ENCODE measurements at places on chromosomes 5 and 9.

- DNase-seq: no peak
These were observed 217.3 kb downstream of the ARL15 start for GRCh38 chr5:54093081-54093492.

DNA sequence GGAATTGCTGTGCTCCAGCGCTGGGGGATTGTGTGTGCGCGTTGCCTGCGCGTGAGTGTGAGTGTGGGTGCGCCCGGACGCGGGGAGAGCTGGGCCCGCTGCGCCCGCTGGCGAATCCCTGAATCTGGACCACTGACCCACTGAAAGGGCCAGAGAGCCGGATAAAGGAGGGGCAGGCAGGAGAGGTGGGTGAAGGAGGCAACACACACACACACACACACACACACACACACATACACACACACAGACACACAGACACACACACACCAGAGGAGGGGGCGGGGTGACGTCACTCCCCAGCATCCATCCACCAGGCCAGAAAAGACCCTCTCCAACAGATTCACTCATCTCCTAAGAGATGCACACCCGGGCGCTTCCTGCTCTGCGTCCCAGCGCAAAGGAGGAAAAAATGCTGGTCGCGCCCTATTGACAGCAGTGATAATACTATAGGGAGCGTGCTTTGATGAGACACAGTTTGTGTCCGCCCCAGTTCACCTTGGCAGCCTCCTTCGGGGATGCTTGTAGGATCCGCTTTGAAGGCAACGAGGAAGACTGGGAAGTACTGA, 1059.1 kb upstream of the DMAC1 start:
- DNase-seq: no peak

DNA sequence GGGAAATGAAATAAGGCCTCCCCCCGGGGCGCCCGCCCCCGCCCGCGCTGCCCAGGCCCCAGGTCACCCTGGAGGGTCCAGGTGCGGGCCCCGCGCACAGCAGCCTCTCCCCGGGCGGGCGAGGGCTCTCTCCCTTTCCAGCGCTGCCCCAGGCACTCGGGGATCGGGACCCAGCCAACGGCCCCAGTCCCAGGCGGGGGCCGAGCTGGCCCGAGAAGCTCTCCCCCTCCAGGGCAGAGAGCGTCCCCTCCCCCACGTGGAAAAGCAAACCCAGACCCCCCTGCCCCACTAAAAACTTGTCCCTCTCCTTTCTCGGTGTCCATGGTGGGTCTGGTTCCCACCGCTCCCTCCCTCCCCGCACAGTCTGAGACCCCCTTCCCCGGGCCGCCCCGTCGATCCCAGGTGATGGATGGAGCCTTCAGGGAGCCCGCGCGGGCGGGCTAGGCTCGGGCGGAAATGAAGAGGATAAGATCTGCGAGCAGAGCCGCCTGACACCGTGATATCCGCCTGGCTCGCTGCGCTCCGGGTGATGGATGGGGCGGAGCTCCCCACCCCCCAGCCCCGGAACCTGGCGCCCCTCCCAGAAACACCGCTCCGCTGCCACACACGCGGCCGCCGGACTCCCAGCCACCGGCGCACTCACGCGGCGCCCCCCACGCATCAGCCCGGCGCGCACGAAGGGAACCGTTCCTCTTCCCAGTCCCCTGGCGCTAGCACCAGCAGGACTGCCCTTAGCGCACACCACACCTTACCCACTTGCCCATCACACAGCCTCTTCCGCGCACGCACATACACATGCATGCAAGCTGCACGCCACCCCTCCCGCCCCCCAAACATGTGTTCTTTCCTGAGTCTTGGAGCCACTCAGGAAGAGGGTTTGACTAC, 81.7 kb upstream of the ZBTB43 start:
- DNase-seq: peak; percentile 57

DNA sequence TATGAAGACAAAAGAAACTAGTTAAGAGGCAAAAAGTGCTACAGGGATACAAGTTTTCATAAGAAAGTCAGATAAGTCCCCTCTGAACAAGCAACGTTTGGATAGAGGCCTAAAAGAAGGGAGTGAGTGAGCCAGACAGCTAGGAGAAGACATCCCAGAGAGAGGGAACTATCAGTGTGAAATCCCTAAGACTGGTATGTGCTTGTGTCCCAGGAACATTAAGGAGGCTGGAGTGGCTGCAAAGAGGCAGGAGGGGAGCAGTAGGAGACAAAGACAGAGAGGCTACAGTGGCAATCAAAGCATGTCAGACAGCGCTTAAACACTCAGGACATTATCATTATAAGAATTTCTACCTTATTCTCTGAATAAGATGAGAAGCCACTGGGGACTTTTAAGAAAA, 139.1 kb upstream of the STK32A start:
- no peak for DNase-seq

DNA sequence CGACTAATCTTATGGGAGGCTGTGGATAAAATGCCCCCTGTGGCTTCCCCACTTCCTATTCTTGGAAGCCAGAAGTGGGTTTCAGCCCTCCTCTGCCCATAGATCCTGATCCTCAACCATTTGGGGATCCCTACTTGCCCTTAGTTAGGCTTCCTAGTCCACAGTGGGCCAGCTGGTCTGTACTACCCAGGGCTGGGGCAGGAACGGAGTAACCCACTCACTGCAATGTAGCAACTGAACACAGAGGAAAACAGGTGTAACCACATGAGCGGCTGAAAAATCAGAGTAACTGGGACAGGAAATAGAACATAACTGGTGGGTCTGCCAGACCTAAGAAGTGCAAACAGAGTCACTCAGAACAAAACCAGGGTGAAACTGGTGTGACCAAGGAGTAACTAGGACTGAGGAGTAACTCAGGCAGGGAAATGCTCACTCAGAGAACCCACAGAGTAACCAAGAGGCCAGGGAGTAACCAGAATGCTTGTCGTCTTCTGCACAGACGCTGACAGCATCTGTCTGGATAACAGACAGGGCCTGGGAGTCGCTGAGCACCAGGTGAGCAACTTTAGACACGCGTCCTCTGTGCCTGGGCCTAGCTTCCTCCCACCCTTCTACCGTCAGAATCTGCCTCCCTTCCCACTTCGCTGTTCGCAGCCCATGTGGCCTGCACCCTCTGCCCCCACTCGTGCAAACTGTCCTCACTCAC, 1.0 kb downstream of the AQP3 start:
- DNase-seq: no peak

- DNase-seq: peak; percentile 50
These were observed 32.0 kb upstream of the TTLL11 start for GRCh38 chr9:122125158-122125508.

DNA sequence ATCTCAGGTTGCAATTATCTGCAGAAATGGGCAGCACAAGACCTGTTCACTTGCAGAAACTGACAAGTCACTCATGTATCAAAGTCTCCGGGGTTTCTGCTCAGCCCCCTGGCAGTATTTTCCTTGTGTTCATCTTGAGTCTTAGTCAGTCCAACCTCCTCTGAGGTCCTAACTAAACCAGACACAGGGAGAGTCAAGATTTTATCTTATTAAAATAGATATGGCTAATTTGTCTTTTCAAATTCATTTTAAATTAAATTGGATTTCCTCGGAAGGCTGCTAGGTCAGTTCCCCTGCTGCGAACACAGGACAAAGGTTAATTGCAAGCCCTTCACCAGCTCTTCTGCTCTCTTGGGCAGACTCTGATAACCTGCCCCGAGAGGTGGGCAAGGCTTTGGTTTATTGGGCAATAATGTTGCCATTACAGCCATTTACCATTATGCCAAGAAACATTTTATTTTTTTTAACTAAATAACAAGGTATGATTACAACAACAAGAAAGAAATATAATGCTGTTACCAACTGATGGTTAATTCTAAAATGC, 103.5 kb downstream of the MAPKAP1 start:
- DNase-seq: no peak

GRCh38 chr5:84248013-84248412, 136.7 kb downstream of the EDIL3 start:
- no peak for DNase-seq

DNA sequence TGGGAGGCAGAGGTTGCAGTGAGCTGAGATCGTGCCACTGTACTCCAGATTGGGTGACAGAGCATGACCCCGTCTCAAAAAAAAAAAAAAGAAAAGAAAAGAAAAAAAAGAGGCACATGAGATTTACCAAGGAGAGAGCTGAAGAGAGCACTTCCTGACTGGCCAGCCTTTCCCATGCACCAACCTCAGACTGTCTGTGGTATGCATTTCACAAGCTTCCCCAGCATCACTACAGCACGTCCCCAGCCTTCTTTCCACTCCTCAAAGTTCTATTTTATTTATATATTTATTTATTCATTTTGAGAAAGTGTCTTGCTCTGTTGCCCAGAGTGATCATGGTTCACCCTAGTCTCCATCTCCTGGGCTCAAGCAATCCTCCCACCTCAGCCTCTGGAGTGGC, 13.6 kb upstream of the FUBP3 start:
- no peak for DNase-seq

- no peak for DNase-seq
These were observed 135.6 kb upstream of the LPCAT1 start for GRCh38 chr5:1659100-1659981.

DNA sequence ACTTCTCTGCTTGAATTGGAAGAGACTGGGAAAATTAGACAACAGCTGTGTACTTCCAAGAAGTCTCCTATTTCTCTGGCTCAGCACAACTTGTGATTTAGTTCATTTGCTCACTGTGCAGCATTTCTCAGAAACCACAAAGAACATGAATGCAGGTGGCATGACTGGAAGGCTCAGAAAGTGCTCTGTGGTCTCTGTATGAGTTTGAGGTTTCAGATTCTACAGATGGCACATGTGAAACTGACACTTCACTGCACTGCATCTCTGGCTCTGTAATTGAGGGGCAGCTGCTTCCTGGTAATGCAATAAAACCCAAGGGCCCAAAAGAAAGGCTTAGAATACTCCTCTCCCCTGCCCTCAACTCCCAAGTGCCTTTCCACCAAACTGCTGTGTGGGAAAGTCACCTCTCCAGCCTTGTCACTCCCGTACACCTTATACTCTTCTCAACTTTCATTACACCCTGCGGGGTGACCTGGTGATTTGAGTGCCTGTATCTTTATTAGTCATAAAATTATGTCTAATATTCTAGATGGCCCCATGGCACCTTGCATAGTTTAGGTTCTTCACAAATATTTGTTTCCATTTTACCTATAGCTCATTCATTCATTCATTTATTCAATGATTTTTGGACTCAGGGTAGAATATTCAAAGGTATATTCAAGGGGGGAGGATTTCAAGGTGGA, 82.5 kb downstream of the ESM1 start:
- DNase-seq: no peak

DNA sequence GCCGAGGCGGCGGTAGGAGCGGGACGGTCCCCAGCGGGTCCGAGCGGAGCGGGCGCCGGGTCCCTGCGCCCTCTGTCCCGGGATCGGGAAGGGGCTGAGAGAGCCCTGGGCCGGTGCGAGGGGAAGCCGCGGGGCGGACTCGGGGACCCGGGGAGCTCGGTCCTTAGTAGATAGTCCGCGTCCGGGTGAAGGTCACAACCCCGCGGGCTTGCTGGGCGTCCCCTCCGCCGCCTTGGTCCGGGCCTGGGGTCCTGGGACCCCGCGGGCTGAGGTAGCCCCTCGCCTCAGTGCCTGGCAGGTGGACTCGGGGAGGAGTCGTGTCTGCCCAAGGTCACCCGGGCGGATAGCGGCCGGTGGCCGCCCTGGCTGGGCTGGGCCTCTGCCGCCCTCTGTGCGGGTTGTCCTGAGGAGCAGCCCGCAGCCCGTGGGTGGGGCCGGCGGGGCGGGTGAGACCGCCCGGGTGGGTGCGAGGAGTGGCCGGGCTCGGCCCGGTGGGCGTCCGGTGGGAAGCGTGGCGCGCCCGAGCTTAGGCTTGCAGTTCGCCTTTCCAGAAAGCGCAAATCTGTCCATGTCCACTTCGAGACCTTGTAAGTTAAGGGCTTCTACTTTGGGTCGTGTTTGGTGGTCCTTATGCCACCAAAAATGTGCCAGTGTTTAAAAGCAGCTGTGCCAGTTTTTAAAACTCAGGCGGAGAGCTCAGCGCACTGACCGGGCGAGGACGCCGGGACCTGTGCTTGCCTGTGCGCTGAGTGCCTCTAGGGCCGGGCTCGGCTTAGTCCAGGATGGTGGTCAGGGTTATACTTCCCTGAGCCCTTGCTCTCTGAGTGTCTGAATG, 554 bp downstream of the SDHA start:
- no peak for DNase-seq

GRCh38 chr9:89097219-89097618, 81.4 kb downstream of the SHC3 start:
- no peak for DNase-seq

- no peak for DNase-seq
These were observed 411.8 kb upstream of the CDH6 start for GRCh38 chr5:30781643-30782042.

GRCh38 chr5:108028412-108028811, 353.5 kb downstream of the FBXL17 start:
- DNase-seq: no peak

DNA sequence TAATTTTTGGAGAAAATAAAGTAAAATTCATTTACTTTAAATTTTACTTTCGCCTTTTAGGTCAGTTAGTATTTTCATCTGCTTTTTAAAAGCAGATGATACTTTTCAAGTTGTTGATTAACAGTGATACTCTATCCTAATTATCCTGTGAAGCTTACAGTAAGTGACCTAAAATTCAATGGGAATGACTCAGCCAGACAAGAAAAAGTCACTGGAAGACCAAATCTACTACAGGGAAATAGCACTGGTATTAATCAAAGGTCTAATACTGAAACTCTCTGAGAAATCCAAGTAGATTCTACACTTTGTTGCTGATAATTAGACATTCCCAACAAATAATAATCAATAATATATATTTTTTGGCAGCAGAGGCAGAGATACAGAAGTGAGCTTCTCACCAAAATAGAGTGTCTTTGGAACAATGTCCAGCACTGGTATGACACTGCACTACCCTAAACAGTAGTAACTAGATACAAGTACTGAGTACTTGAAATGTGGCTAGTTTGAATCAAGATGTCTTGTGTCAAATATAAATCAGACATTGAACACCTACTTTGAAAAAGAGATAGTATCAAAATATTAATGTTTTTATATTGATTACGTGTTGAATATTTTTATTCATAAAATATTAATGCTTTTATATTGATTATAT, 22.8 kb upstream of the ELL2 start:
- DNase-seq: no peak

DNA sequence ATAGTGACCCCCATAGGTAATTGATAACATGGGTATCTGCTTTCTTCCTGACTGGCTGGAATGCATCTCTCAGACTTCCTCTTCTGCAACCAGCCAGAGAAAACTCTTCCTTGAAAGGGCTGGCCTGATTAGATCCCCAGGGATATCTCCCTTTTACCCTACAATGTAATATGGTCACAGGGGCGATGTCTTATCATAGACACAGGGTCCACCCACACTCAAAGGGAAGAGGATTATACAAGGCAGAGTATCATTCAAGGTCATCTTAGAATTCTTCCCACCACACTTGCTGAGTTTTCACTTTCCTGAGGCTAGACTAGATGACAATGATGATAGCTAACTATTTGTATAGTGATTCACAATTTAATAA, 33.2 kb downstream of the TTLL11 start:
- DNase-seq: no peak

- no peak for DNase-seq
These were observed 93.6 kb upstream of the TLE4 start for GRCh38 chr9:79477955-79478771.

GRCh38 chr9:69333716-69334115, 8.7 kb downstream of the ENTREP1 start:
- DNase-seq: no peak

GRCh38 chr9:115144706-115145105, 26.7 kb upstream of the TNC start:
- no peak for DNase-seq

GRCh38 chr9:84705128-84705527, 35.6 kb downstream of the NTRK2 start:
- no peak for DNase-seq

GRCh38 chr5:115809946-115810345, 6.5 kb downstream of the CDO1 start:
- DNase-seq: no peak

GRCh38 chr5:74186356-74187315, 453.9 kb downstream of the ENC1 start:
- no peak for DNase-seq

All from stimulated activated CD8-positive, alpha-beta memory T cell treated with anti-CD3 and anti-CD28 coated beads, Interleukin-4, amount 100 ng/mL, for 4 hours (primary cell).